ENCODE measurements at places on chromosomes 3 and 15.
A peak's percentile ranks its signal among the peaks of the same experiment; 100 is the strongest.

DNA sequence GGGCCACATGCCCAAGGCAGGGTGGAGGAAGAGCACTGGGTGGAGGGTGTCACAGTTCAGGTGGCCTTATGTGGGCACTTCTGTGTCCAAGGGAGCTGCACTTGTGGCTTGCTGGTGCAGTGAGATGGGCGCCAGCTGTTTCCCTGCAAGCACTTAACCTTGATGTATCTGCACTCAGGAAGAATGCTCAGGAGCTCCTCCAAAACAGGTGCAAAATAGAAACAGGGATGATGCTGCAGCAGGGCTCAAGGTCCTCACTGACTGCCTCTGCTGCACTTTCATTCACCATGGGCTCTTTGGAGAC lies 151.3 kb downstream of the CADPS start:
- DNase-seq: no peak

GRCh38 chr3:23162934-23163333 lies 40.2 kb upstream of the UBE2E2 start:
- no peak for DNase-seq

GRCh38 chr3:30681649-30682211 lies 75.3 kb downstream of the TGFBR2 start:
- DNase-seq: no peak

DNA sequence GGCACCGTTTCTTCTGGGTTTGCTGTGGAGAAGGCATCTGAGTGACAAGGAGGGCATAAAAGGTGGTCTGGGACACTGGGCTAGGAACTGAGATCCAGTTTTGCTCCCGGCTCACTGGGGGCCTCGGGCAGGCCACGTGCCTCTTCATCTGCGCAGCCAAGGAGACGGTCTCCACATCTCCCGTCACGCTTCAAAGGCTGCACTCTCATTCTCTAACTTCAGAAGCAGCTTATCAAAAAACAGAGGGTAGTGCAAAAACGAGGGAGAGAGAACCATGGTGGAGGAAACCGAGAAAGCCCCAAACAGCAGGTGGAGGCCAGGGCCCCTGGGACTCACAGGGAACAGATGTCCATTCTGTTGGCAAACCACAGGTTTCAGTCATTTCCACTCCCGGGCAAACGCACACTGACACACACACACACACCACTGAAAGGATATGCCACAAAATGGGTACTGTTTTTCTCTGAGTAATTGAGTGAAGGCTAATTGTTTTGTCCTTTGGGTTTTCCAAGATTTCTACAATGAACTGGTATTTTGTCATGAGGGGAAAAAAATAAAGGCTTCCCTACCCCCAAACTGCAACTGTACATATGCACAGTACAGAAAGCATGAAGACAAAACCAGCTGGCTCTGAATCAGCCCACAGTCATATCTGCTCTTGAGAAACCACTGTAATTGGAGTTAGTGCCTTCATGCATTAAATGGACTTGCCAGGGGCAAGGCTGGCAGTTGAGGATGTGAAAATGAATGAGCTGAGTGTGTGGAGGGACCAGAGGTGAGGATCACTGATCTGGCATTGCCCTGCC lies 71.9 kb downstream of the MGLL start:
- peak; percentile 83 for DNase-seq

DNA sequence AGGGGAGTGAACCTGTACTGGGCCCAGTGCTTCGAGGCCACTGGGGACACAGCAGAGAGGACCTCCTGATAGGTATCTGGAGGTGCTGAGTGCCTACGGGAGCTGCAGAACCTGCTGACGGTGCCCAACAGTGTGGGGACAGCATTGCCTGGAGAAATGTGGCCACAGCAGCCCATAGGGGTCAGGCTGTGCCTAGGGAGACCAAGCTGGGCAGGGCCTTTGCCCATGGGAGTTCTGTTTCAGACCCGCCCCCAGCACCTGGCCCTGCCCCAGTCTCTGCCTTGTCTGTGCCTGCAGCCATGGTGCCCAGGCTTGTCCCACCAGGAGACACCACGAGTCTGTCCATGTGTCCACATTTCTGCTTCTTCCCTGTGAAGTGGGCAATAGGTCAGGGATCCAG lies 15.3 kb upstream of the RPL32 start:
- DNase-seq: no peak
